ENCODE measurements at places on chromosomes 1 and 21. TPM values are rescaled to one million over a fixed set of nuclear protein-coding genes. Genes with fewer than 3 reads are reported as not detected.

GRCh38 chr1:78322928-78323680 is 167.7 kb upstream of the PTGFR start:
- no peaks in the 10 kb centered on the region for H3K27me3 ChIP-seq
- no peak for DNase-seq
- H3K4me1 ChIP-seq: no peaks in the 10 kb centered on the region
- H3K4me3 ChIP-seq: no peak overlapping the region
- H3K27ac ChIP-seq: no peak overlapping the region
- H3K36me3 ChIP-seq: no peaks in the 10 kb centered on the region

DNA sequence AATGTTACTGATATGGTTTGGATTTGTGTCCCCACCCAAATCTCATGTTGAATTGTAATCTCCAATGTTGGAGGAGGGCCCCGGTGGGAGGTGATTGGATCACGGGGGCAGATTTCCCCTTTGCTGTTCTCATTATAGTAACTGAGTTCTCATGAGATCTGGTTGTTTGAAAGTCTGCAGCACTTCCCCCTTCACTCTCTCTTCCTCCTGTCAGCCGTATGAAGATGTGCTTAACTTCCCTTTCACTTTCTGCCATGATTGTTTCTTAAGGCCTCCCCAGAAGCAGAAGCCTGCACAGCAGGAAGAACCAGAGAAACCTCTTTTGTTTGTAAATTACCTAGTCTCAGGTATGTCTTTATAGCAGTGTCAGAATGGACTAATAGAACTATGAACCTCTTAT is 28.4 kb downstream of the TRIM33 start:
- peaks cover 12% of the 10 kb centered on the region for H3K4me1 ChIP-seq
- peak; percentile 21 for DNase-seq
- no peaks in the 10 kb centered on the region for H3K36me3 ChIP-seq
- H3K27ac ChIP-seq: no peak overlapping the region

Gene KRTCAP2
- 101 TPM for total RNA-seq

Gene ASCL5
- 0.54 TPM for total RNA-seq

GRCh38 chr1:53968125-53968513 is 22.0 kb downstream of the LRRC42 start:
- no peak for DNase-seq
- H3K27me3 ChIP-seq: no peaks in the 10 kb centered on the region
- no peak overlapping the region for H3K27ac ChIP-seq
- no peaks in the 10 kb centered on the region for H3K4me1 ChIP-seq
- H3K4me3 ChIP-seq: no peak overlapping the region

GRCh38 chr1:4108331-4108730 is 208.3 kb upstream of the C1orf174 start:
- no peak overlapping the region for H3K4me3 ChIP-seq
- no peaks in the 10 kb centered on the region for H3K27me3 ChIP-seq
- DNase-seq: no peak

DNA sequence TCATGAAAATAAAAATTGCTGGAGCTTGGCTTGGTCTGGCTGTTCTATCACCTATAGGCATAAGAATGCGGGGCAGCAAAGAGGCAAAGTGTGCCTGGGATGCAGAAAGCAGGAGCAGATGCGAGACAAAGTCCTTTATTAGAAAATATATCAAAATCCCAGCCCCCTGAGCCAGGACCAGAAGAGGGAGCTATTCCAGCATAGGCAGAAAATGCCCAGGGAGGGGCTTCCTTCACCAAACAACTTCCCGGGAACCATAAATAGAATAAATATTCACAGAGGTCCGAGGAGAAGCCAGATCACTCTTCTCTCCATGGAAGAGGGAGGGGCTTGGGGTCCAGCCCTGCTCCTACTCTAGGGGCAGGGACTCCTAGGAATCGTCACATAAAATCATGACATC is 5.0 kb downstream of the PPOX start:
- no peaks in the 10 kb centered on the region for H3K27me3 ChIP-seq
- DNase-seq: peak; percentile 42
- peaks cover under 1% of the 10 kb centered on the region for H3K4me1 ChIP-seq
- H3K36me3 ChIP-seq: peaks cover 17% of the 10 kb centered on the region
- H3K27ac ChIP-seq: no peak overlapping the region
- no peak overlapping the region for H3K4me3 ChIP-seq

Gene CGN
- total RNA-seq: 46.1 TPM

- no peak for DNase-seq
- H3K4me1 ChIP-seq: peaks cover 11% of the 10 kb centered on the region
Observed at GRCh38 chr1:87115317-87115890, 201.0 kb downstream of the HS2ST1 start.

DNA sequence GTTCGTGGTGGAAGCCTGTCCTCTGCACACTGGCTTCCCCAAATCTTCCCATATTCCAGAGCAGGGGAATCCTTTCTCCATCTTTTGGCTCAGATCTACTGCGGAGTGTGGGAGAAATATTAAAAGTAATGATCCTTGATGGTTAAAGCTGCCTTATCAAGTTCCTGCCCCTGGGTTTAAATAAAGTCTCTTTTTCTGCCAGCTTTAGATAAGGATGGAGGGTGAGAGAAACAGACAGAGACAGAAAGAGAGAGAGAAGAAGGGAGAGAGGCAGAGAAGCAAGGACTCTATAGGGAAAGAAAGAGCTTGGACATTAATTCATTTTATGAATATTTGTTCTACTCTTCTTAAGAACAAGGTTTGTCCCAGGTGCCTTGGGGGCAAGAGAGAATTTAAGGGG is 98.0 kb downstream of the KCNJ15 start:
- H3K27ac ChIP-seq: no peak overlapping the region
- H3K4me3 ChIP-seq: no peak overlapping the region
- H3K36me3 ChIP-seq: no peaks in the 10 kb centered on the region
- H3K27me3 ChIP-seq: peaks cover 4% of the 10 kb centered on the region

- H3K4me3 ChIP-seq: peak overlapping the region; percentile 97
- H3K27ac ChIP-seq: peak overlapping the region; percentile 100
- H3K4me1 ChIP-seq: peaks cover 79% of the 10 kb centered on the region
Observed at GRCh38 chr1:204080163-204080903, 7.4 kb downstream of the SOX13 start.

DNA sequence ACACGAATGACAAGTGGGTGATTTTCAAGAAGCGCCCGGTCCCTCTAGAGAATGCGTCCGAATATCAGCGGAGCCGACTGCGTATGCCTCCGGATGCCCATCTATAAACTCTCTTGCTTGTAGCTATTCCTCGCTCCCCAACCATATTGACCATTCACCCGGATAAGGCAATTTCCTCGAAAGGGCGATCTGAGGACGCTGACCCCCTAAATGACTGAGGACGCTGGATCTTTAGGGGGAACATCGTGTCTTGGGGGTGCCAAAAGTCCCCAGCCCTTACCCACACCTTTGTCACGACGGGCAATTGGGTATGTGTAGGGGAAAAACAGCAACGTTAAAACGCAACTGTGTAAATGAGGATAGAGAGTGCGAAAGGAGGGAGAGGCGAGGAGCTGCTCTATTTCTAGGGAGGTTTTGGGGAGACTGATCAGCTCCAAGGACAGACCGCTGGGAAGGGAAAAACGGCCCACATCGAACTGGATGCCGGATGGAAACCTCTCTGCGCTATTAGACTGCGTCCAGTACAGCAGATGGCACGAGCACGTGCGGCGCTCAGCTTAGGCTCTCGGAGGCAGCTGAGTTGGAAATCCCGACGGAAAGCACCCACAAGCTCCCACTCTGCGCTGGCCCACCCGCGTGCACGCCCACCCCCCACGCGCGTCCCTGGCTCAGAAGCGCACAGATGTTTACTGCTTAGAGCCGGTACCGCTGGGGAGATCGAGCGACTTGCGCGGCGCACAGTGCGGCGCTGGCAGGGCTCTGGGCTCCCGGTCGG is 2.9 kb upstream of the PRRX1 start:
- H3K27ac ChIP-seq: no peak overlapping the region
- DNase-seq: peak; percentile 39
- H3K4me1 ChIP-seq: peaks cover 58% of the 10 kb centered on the region

Gene LDLRAD1
- not detected for total RNA-seq

DNA sequence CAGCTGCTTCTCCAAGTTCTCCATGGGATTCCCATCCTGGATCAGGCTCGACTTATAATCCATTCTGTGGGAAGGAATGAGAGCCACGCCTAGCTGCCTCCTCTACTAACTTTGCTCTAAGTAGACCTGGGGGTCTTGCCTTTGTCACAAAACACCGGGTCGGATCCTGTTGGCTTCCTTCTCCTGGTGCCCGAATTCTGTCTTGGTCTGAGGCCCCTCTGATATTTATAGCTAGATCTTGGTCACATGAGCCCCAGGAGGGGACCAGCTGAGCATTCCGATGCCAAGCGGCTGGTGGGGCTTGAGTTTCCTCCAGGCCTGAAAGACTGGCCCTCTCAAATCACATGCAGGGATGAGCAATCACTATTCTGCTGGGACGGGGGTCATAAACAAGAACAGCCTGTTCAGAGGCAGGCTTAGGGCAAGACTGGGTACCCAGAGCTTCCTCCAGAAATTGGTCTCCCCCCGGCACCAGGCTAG is at the start of gene TRIM63:
Gene TRIM63, minus strand, starts transcription at position 199 of the 480 bp plus-strand sequence. Its CDS starts 136 bp downstream, at position 63.
- no peaks in the 10 kb centered on the region for H3K27me3 ChIP-seq
- no peak for DNase-seq
- no peak within 1 kb of the TSS for H3K4me3 ChIP-seq

DNA sequence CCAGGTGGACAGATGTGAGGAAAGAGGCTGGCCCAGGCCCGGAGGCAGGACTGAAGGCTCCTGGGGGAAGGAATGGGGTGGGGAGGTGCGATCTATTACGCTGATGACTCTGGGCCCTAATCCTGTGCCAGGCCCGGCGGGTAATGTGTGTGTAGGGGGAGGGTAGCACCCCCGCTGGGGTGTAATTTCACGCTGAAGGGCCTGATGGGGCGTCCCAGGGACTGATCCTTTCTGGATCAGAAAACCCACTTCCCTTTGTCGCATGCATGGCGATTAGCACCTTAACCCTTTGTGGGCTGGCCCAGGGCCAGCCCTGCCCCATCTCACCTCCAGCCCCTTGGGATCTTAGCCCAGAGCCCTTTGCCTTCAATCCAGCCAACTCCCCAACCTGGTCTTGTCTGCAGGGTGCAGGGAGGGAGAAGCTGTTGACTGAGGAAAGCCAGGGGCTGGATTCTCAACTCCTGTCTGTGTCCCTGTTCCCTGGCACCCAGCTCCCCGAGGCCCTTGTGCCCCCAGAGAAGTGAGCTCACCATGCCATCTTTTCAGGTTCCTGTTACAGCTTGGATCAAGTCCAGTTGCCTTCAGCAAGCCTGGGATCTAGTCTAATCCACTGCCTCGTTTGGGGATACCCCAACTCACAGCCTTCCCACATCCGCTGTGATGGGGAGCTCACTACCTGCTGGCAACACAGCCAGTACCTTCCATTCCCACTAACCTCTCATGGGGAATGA is 26.0 kb downstream of the KNCN start:
- H3K27me3 ChIP-seq: peaks cover 98% of the 10 kb centered on the region
- no peak for DNase-seq

DNA sequence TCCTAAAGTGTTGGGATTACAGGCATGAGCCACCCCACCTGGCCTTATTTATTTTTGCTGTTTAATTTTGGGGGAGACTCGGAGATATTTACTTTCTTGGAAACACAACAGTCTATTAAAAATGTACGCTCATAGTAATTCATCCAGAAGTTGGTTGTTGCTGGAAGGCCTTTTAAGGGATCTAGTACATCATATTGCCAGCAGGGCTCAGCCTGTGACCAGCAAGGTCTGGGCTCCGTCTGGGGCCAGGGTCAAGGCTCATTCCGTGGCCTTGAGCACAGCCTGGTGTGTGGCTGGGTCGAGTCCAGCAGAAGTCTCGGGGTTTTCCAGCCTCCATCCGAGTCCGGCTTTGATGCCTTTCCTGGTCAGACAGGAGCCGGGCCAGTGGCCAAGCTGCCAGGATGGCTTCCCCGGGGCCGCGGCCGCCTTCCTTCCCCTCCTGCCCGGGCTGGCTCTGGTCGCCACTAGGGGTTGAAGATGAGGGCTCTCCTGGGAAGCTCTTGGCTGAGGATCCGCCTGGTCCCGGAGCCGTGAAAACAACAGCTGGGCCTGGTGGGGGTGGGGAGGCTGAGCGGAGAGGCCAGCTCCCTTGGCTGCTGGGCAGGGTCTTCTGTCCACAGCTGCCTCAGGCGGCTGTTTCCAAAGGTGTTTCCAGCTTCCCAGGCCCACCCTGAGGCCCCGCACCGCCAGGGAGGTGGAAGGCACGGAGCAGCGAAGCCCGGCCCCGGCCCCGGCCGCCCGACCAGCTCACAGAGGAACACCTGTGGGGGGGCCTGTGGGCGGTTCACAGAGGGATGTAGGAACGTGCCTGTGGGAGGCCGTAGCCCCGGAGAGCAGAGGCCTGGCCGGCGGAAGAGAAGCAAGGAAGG is 5.1 kb upstream of the VWA1 start:
- no peak overlapping the region for H3K27ac ChIP-seq
- 0 out of 2 replicates have a peak overlapping the region, but pooled peaks have one; percentile 28 for H3K4me3 ChIP-seq
- DNase-seq: peak; percentile 74
- peaks cover 50% of the 10 kb centered on the region for H3K4me1 ChIP-seq
- no peaks in the 10 kb centered on the region for H3K27me3 ChIP-seq

Gene UTS2
- not detected for total RNA-seq

Gene DENND2D
- 3.0 TPM for total RNA-seq

- H3K27me3 ChIP-seq: no peaks in the 10 kb centered on the region
- no peaks in the 10 kb centered on the region for H3K36me3 ChIP-seq
- no peak overlapping the region for H3K4me3 ChIP-seq
Observed at GRCh38 chr1:153525088-153525728, 10.6 kb downstream of the S100A6 start.

DNA sequence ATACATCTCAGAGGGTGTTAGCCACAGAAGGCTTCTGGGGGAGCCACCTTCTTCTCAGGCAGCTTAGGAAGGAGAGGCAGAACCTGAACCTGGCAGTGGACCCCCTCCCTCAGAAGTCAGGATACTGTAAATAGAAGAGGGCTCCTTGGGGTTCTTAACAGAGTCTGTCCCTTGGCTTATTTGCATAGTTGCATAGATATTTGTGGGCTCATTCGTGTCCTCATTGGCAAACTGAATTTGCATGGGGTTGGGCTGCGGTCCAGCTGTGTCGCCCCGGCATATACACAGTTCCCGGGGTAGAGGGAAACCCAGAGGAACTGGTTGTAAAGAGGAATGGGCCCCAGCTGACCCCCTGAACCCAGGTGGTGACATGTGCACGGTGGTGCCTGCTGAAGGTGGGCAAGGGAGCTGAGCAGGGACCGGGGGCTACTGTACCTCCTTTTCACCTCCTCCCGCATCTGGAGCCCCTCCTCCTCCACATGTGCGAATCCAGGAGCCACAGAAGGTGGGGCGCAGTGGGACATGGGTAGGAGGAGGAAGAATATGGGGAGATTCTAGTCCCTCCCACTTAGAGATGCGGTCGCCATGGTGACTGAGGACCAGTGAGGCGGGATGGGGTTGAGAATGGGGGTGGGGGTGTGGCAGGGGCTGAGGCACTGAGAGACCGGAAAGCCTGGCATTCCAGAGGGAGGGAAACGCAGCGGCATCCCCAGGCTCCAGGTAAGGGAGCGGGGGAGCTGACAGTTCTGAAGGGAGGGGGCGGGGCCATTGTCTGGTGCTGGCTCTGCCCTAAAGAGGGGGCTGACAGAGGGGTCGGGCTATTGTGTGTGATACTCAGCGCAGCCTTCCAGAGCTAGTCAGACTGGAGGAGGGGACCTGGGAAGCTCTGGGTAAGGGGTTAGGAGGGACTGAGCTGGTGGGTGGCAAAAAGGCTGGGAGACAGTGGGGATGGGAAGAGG is 3.7 kb upstream of the SEMA4A start:
- H3K4me3 ChIP-seq: peak overlapping the region; percentile 50
- no peaks in the 10 kb centered on the region for H3K36me3 ChIP-seq
- peak overlapping the region; percentile 82 for H3K27ac ChIP-seq
- H3K27me3 ChIP-seq: no peaks in the 10 kb centered on the region
- peak; percentile 99 for DNase-seq

Data from GM23338 (cell line).